ENCODE measurements at places on chromosomes 1 and 21.

DNA sequence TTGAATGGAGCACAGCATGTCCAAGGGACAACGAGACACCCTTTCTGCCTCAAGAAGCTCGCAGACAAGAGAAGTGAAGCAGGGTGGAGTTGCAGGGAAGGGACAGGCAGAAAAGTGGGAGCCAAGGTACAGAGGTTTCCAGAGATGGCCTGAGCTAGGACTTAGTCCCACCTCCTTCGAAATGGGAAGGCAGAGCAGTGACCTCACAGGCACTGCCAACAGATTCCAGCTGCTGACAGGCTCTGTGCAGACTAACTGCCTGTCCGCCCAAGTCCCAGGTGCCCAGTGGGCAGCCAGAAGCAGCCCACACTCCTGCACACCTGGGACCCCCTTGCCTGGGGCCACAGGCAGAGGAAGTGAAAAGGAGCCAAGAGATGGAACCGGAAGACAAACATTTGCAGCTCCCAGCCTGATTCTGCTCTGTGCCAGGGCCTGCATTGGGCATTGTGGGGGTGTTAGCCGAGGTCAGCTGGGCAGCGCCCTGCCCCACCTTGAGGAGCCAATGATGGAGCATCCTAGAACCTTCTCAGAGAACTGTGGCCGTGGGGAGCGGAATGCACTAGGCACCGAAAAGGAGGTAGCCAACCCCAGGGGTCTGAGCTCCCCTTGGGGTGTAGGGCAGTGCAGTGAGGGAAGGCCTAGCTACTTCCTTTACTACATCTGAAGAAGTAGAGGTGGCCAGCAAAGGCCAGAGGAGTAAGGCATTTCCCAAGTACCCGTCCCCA is 27.5 kb upstream of the RSPO1 start:
- DNase-seq, result no peak

DNA sequence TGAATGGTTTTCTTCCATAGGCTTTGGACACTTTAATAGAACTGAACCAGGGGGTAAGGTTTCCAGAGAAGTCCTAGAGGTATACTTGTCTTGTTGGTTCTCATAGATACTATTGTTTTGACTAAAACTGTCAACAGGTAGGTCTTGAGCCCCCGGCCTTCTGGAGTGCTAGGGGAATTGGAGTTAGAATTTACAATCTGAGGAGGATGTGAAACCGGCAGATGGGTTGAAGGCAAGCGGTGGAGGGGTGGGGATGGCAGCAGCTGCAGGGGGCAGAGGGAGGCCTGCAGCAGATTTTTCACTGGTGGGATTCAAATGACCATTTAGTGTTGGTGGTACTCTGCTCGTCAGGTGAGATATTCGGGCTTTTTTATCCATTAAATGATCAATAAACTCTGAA is 4.3 kb upstream of the CD1D start:
- no peak for DNase-seq

DNA sequence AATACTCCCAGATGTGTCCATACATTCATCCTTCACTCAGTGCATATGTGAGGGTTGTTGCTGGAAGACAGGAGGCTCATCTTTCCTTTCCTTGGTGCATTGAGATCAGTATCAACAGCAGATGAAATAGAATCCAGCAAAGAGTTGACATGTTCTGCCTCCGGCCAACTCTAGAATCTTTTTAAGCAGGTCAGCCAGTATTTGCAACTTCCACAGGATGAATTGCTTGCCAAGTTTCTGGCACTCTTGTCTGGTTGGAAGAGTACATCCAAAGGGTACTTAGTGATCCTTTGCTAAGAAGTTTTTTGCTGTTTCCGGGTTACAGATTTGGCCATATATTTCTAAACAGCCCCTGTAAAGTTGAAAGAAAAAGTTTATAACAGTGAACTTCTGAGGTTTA is 21.1 kb downstream of the SYNC start:
- DNase-seq, result no peak

DNA sequence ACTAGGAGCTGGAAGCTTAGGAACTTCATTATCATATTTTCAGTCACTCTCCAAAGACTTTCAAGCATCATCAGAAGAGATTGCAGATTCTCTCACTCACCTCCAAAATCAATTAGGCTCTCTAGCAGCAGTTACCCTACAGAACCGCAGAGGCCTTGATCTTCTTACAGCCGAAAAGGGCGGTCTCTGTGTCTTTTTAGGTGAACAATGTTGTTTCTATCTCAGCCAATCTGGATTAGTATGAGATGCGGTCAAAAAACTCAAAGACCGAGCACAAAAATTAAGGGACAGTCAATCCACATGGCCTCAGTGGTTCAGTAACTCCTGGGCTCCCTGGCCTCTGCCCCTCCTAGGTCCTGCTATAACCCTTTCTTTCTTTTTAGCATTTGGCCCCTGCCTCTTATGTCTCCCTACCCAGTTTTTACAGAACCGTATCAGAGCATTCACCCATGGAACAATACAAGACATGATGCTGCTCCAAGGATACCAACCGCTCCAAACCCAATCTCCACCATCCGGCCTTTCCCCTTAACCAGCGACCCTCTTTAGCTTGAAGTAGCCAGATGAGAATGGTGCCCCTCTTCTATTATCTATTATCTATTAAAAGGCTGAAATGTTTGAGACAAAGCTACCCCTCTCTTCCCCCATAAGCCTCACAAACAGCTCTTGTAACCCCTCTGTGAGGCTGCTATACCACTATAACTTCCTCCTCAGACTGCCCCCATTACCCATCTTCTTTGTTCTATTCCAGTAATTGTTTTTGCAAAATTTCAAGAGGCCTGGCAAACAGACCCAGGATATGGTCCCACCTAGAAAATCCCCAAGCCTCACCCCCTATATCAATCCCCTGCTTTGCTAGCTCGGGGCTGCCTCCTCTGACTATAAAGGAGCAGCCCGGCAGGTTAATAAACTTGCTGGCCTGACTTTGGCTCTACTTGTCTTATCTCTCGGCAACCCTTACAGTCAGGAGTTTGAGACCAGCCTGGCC is 18.7 kb upstream of the CA6 start:
- DNase-seq, result no peak

DNA sequence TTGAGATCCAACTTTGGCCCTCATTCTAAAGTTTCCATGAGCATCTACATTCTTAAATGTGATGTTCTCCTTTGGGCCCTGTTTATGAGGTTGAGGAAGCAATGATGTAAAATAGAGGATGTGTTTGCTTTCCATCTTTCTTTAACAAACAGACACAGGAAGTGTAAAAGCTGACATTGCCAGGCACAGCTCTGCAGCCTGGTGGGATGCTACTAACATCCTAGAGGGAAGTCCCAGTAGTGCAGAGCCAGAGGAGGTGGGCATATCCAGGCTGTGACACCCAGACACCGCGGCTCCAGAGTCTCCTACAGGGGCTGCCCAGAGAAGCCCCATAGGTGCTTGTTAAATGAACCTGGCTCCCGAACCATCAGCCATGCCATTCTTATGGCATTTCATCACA is 16.2 kb downstream of the OLFML2B start:
- DNase-seq, result no peak

GRCh38 chr1:52427152-52427551 is 22.8 kb downstream of the PRPF38A start:
- no peak for DNase-seq

- DNase-seq, result no peak
Observed at GRCh38 chr1:106846656-106847055, 209.8 kb upstream of the PRMT6 start.

DNA sequence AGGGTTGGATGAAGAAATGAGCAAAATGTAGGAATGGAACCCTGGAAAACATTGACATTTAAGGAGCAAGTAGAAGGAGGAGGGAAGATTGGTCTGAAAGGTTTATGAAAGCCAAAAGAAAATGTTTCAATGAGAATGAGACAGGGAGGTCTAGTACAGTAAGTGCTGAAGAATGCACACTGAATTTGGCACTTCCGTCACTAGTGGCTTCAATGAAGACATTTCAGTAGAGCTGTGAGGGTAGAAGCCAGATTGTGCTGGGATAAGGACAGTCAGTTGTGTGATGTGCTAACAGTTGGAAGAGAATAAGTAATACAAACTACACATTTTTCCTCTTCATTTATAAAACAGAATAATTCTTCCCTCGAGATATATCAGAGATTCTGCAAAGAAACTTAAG is 17.1 kb downstream of the THEM4 start:
- no peak for DNase-seq

DNA sequence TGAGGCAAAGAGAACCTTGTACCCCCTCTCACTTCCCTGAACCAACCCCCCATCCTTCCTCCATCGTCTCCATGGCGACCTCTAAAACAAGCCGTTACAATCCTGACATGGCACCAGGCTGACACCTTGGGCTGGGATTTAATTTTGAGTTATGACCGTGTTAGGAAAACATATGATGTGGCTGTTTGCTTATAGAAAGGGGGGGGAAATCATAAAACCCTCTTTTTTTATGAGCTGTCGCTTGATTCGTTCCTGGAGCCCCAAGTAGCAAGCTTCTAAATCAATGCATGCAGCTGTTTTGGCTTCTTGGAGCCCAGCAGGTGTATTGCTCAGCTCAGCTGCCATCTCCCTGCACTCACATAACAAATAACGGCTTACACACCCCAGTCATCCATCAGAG is 301.2 kb upstream of the SPAG17 start:
- DNase-seq, result no peak

DNA sequence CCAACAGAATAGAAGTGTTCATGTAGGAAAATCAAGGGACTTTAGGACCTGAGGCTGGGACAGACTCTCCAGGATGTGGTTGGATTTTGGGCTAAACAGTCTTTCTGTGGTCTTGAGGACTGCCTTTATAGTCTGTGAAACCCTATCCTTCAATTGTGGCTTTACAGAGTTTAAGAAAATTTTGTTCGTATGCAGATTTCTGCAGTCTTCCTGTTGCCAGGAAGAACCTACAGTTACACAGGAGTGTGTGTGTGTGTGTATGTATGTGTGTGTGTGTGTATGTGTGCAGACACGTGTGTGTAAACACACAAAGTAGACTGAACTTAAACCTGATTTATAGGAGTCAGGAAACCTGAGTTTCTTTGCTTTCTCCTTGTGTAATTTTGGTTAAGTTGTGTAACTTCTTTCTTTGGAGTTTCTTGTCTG is 22.8 kb downstream of the NEK7 start:
- DNase-seq, result no peak

DNA sequence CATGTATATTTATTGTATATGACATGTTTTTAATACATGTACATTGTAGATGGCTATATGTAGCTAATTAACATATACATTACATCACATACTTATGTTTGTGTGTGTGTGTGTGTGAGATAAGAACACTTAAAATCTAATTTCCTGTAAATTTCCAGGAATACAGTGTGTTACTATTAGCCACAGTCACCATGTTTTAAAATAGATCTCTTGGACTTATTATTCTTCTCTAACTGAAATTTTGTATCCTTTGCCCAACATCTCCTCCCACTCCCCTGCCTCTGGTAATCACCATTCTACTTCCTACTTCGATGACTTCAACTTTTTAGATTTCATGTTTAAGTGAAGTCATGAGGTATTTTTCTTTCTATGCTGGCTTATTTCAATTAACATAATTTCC is 64.8 kb downstream of the FCRL5 start:
- DNase-seq, result no peak

All from urinary bladder (tissue), 4 donors.